A549 treated with CORT108297 at 1 μM for 4 hours (cell line): ENCODE measurements at places on chromosomes 13 and 19. TPM values are rescaled to one million over a fixed set of nuclear protein-coding genes. Genes with fewer than 3 reads are reported as not detected.

The C5AR1 gene
- 1.4 to 2.3 TPM (median 1.9 TPM) in 5 replicates for total RNA-seq

The CEACAM7 gene
- 0.10 to 0.22 TPM (median 0.12 TPM) in 3 of 5 replicates, not detected in the others for total RNA-seq

The DACH1 gene
- total RNA-seq, result not detected in 5 replicates

The LRG1 gene
- total RNA-seq, result 0.07 to 0.25 TPM (median 0.09 TPM) in 4 of 5 replicates, not detected in the other

The CEACAM3 gene
- not detected in 5 replicates for total RNA-seq
